Smooth muscle cell of the brain vasculature (primary cell): ENCODE measurements at places on chromosomes 6 and 20.
A peak's percentile ranks its signal among the peaks of the same experiment; 100 is the strongest.

DNA sequence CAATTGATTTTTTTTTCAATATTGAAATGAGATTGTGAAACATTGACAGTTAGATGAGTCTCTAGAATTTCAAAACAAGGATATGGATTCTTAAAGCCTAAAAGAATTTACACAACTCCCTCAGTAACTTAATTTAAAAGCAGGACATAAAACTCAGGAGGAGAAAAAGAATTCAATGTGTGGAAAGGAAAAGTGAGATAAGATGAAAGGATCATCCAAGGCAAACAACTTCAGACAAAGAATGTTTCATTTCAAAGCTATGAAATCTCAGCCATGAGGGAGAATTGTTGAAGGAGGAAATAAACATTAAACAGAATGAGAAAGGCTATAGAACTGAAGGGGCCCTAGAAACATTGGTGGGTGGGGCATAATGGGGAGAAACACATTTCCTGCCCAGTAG, 191.7 kb upstream of the NOX3 start:
- no peak for DNase-seq

DNA sequence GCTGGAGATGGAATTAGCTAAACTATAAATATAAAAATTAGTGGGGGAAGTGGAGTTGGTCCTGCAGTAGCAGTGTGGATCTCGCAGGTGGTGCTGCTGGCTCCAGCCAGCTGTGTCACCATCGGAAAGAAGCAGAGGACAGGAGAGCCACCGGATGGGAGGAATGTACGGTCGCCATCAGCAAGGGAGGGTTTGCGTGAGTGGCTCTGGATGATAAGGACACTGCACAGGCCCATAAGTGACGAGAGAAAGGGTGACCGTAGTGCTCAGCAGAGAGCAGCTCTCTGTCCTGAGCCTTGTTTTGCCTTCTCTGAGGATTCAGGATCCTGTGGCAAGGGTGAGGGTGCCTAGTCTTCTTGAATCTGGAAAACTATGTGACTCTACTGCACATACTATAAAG, 378.7 kb downstream of the ZFAND3 start:
- DNase-seq: no peak

DNA sequence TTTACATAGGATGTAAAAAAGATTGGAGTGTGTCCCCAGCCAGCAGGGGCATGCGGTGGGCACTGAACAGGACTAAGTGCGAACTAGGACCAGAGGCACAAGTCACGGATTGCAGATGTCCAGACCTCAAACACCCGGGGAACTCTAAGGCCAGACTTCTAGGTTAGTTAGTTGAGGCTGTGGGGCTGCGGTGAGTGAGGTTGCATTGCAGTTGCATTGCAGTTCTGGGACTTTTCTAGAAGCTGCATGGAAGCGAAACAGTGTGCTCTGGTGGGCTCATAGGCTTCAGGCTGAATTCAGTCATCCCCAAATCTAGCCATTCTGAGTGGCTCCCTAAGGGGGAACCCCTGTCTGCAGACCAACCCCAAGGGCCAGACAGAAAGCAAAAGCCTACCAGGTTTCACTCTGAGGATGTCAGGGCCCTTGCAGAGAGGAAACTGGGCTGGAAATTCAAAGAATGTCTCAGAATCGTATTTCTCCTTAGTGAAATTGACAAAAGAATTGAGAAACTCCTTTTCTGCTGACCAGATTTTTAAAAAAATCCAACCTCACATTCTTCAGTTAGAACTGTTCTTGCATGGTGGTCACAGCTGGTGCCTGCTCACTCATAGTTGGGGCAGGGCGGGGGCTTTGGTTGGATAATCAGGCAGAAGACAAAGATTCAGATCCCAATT, 182.8 kb downstream of the ZDHHC14 start:
- no peak for DNase-seq

GRCh38 chr6:126581316-126581715, 241.4 kb downstream of the CENPW start:
- no peak for DNase-seq

DNA sequence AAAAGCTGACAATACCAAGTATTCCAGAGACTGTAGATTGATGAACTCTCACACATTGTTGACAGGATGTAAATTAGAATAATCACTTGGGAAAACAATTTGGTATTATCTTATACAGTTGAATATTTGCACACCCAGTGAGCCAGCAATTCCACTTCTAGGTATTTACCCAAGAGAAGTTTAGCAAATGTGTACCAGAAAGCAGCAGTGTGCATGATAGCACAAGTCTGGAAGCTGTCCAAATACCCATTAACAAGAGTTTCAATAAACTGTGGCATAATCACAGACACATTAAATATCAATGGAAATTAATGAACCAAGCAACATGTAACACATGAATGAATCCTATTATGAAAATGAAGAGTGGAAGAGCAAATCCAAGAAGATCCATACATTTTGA, 233.6 kb downstream of the TPBG start:
- no peak for DNase-seq

GRCh38 chr6:105045526-105045925, 88.6 kb downstream of the LIN28B start:
- DNase-seq: no peak

- peak; percentile 17 for DNase-seq
Observed at GRCh38 chr6:24431045-24431451, 28.3 kb downstream of the MRS2 start.

DNA sequence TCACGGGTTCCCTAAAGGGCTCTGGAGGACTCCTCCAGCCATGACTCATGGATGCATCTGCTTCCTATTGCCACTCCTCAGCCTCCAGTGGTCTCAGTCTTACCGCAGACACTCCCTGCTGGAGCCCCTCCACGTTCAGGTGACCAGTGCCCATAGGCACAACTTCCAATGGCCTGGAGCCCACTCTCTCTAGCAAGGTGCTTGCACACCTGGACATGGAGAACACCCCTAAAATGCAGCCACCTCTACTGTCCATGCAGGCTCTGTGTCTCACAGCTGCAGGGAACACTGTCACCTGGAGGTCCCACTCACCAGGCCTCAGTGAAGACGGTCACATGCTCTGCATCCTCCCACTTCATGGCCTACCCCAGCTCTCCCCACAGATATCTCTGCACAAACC, 36.0 kb downstream of the HUS1B start:
- DNase-seq: no peak

GRCh38 chr6:105492706-105493673, 90.1 kb upstream of the PREP start:
- no peak for DNase-seq

DNA sequence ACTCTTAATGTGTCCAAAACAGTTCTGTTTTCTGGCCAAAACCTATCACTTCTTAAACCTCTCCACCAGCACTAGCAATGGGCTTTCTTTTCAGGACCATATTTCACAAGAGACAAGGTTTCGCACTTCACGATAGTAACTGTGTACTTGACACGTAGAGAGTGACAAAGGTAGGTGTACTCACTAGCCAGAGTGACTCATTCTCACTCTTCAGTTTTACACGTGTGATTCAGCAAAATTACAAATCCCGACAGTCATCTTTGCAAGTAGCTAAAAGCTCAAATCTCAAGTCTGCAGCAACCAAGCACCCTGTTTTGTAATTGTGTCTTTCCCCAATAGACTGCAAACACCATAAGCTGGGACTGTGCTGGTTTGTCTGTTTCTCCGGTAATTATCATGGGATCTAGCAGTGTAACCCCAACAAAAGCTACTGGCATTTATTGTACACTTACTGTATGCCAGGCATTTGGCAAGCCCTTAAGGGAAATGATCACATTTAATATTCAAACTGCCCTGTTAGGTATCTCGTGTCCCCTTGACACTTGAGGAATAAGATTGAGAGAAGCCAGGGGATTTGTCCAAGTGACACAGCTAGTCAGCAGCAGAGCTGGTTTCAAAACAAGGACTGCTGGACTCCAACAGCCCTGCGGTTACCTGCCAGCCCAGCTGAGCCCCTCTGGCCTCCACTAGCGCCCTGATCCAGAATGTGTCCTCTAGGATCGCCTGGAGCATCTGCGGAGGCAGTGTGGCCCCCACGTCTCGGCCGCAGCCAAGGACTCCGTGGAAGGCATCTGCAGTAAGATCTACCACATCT, 9.9 kb downstream of the PCIF1 start:
- no peak for DNase-seq

DNA sequence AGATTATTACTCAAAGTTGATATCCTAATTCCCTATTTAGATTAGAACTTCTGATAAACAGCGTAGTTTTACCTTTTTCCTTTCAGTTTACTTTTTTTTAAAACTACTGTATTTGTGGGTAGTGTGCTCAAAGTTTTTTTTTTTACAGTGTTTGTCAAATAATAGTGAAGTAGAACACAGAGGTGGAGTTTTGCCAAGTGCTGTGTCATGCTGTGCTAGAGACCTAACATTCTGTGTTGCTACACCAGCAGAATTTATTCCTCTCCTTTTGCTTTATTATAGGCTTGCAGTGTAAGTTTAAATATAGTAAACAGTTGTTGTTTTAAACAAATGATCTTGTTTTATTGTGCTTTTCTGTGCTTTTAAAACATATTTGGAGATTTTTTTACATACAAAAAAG, 125.4 kb downstream of the HIVEP1 start:
- DNase-seq: peak; percentile 66

- no peak for DNase-seq
Observed at GRCh38 chr6:56659721-56660380, 17.2 kb upstream of the DST start.

DNA sequence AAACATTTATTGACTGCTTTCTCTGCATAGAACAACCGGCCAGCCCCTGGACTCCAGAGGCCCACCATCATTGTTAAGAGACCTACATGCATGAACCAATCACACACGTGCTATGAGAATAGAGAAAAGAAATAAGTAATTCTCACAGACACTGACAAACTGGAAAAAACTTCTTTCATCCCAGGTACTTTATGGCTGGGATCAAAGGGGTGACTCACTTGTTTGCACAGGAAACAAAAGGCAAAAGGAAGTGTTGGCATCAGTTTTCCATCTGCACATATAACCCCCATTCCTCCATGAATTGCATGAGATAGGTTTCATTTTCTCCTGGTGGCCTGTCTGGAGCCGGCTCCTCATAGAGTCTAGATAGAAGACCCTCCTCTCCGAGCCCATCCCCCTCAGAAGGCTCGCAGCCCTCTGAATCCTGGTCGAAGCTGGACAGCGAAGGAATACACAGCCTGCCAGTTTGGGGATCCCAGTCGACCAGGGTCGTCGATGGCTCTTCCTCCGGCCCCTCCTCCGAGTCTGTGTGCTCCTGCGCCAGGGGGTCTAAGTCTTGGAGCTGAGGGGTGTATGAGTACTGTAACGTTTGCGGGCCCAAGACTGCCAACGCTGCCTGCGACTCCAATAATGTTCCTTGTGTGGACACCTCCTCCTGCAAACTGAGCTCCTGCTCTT, 43.3 kb downstream of the IL20RA start:
- DNase-seq: no peak

DNA sequence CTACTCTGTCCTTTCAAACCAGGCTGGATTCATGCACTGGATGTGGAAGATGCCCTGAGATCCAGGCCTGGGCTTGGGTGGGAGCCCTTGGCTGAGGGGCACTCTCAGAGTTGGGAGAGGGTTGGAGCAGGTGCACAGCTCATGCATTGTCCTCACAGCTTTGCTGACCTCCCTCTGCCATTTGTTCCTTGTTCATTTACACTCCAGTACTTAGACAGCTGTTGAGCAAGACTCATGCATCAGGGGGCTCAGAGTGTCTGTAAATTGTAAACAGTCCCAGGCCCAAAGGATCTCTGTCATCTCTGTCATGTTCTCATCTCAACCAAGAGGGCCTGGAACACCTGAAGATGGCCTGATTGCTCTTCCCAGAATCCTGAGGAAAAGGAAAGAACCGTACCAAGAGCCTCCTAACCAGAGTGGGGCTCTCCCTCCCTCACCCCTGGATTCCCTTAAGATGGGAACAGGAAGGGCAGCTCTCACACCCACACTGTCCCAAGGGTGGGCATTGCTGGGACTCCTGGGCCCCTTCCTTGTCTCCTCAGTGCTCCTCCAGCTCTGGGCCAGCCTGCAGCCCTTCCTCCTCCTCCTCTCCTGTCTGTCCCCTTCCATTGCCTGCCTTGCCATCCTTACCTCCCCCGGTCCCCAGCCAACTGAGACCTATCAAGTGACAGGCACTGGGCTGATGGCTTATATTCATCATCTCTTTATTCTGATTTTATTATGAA, 132.9 kb downstream of the FOXO3 start:
- DNase-seq: no peak
